Activated T-helper 2 cell treated with anti-CD3 and anti-CD28 coated beads, Interferon-gamma antibody, Interleukin-2, Interleukin-4, amounts not matched to agents 10 μg/mL and 5 μg/mL and 100 μg/mL, durations not matched to agents 14 hours and 24 hours and 36 hours (primary cell): ENCODE measurements at places on chromosomes 5 and 9. TPM values are rescaled to one million over a fixed set of nuclear protein-coding genes. Genes with fewer than 3 reads are reported as not detected.

ZNF608 gene
- not detected in 2 replicates for total RNA-seq

PCDHB15 gene
- not detected in 2 replicates for total RNA-seq

EGR1 gene
- total RNA-seq, result 41.9 and 43.0 TPM in 2 replicates

PRLR gene
- total RNA-seq, result not detected in 2 replicates

PDE6A gene
- total RNA-seq, result not detected in 2 replicates

SWI5 gene
- total RNA-seq, result 13.5 and 13.7 TPM in 2 replicates

NTRK2 gene
- total RNA-seq, result 1.6 TPM in 2 replicates

SPDL1 gene
- total RNA-seq, result 35.1 and 35.2 TPM in 2 replicates

UGT3A2 gene
- not detected in 2 replicates for total RNA-seq

FGD3 gene
- total RNA-seq, result 41.4 and 42.9 TPM in 2 replicates

PTPRD gene
- total RNA-seq, result 1.1 and 1.5 TPM in 2 replicates

OXCT1 gene
- 118 and 123 TPM in 2 replicates for total RNA-seq

ADAM19 gene
- total RNA-seq, result 229 and 237 TPM in 2 replicates

CERCAM gene
- 8.2 and 9.3 TPM in 2 replicates for total RNA-seq

PAM gene
- 48.0 and 59.9 TPM in 2 replicates for total RNA-seq

LMX1B gene
- total RNA-seq, result not detected in 2 replicates

SLIT3 gene
- 8.1 and 9.5 TPM in 2 replicates for total RNA-seq

SPOCK1 gene
- not detected in 2 replicates for total RNA-seq
